ENCODE measurements at places on chromosomes 13 and 19.
A peak's percentile ranks its signal among the peaks of the same experiment; 100 is the strongest.

DNA sequence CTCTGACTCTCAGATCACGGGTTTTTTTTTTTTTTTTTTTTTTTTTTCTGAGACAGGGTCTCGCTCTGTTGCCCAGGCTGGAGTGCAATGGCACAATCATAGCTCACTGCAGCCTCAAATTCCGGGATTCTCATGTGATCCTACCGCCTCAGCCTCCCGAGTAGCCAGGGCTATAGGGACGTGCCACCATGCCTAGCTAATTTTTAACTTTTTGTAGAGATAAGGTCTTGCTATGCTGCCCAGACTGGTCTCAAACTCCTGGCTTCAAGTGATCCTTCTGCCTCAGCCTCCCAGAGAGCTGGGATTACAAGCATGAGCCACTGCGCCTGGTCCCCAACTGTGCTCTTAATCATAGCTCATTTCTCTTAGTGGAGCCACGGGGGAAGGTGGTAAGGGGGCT lies 4.6 kb upstream of the GRAMD1A start:
- no peak for DNase-seq

DNA sequence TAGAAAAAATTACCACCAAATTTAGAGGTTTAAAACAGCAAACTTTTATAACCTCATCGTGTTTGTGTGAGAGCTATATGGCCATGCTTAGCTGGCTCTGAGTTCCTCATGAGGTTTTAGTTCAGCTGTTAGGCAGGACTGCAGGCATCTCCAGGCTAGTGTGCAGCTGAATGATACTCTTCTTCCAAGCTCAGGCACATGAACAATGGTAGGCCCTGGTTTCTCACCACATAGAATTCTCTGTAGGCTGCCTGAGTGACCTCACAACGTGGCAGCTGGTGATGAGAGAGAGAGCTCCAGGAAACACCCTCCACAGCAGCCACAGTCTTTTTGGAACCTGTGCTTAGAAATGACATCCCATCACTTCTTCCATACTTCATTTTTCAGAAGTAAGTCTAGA lies 540.6 kb upstream of the MIR17HG start:
- DNase-seq, result no peak

- DNase-seq, result no peak
These were observed 1681.5 kb downstream of the EFNB2 start for GRCh38 chr13:104854007-104854406.

DNA sequence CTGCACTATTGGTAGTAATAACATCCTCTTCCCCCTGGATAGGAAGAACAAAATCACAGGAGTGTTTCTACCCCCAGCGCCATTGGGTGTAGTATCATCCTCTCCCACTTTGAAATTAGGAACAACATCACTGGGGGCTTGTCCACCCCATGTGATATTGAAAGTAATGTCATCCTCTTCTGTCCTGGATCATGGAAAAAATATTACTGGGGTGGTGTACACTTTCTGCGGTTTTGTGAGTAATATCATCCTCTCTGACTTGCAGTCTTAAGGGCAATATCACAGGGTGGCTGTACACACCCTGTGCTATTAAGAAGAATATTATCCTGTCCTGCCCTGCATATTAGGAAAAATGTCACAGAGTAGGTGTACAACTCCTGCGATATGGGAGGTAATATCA lies 4.9 kb upstream of the RGCC start:
- DNase-seq, result no peak

DNA sequence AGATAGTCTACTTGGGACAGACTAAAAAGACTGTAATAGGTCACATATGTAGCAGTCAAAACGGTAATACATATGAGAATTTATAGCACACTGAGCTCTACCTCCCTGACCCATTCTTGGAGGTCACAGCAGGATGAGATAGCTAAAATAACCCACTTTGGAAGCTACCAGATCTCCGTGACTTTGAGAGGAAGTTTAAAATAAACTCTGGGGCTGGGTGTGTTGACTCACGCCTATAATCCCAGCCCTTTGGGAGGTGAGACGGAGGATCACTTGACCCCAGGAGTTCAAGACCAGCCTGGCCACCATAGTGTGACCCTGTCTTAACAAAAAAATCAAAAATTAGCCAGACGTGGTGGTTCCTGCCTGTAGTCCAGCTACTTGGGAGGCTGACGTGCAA lies 45.3 kb downstream of the DHRS12 start:
- DNase-seq, result no peak

DNA sequence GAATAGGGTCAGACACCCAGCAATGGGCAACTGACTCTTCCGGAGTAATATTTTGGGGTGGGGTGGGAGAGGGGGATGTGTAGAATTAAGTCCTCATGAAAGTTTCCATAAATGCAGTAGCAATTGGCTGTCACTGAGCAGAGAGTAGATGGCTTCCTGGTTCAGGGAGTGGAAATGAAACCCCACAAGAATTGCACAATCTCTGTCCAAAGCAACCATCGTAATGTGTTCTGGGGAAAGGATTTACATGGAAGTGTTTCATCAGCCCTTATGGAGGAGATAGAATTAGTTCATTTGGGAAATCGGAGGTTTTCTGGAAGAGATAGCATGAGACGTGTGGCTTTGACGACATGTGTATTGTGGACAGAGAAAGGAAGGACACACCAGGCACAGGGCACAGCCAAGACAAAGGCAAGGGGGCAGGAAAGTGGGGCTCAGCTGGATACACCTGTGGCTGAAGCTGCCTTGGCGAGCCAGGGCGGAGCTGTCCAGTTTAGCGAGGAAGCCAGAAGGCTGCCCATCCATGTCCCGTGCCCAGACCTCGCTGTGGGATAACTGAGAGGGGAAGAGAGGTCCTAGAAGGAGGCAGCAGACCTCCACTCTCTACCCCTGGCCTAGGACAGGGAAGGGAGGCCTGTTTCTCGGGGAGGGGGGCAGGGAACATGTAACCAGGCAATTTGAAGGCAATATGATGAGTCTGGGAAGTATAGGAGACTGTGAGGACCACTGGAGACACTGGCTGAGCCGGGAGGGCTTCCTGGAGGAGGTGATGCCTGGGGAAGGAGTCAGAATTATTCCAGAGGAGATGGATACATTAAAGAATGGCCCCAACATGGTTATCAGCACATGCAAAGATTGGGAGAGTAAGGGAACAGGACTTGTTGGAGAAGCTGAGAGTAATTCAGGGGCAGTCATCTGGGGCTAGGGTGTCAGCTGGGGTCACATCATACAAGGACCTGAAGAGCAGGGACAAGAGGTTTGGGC lies 2.6 kb upstream of the CLEC4G start:
- no peak for DNase-seq

DNA sequence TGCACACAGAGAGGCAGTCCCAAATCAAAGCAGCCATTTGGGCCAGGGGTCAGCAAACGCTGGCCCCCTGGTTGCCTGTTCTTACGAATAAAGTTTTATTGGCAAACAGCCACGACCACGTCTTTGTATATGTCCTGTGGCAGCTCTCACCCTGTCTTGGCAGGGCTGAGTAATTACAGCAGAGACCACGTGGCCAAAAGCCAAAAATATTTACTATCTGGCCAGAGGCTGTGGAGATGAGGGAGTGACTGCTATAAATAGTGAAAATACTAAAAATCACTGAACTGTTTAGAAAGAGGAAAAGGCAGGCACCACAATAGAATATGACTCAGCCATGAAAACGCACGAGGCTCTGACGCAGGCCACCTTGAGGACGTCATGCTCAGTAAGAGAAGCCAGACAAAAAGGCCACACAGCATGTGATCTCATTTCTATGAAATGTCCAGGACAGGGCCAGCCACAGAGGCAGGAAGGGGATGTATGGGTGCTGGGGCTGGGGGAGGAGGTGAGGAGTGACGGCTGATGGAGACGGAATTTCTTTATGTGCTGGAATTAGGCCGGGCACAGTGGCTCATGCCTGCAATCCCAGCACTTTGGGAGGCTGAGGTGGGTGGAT lies 29.4 kb downstream of the SMIM24 start:
- peak; percentile 97 for DNase-seq

- no peak for DNase-seq
These were observed 95.2 kb downstream of the GGACT start for GRCh38 chr13:100493418-100493817.

DNA sequence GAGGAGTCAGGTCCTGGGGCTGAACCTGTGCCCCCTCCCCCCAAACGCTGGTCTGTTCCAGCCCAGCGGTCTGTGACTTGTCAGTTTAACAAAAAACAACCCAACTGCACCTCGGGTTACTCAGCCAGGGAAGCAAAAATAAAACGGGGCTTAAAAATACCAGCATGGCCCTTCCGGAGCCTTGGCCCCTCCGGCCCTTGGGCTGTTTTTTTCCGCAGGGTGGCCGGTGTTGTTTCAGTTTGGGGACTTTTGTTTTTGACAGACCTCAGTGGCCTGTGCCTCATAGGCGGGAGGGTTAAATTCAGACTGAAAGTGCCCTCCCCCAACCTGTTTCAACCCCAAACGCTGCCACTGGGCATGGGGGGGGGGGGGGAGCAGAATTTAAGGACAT lies 4.0 kb downstream of the TCF3 start:
- DNase-seq, result no peak

- DNase-seq, result peak; percentile 12
These were observed 115.6 kb upstream of the UQCRFS1 start for GRCh38 chr19:29328586-29328985.

DNA sequence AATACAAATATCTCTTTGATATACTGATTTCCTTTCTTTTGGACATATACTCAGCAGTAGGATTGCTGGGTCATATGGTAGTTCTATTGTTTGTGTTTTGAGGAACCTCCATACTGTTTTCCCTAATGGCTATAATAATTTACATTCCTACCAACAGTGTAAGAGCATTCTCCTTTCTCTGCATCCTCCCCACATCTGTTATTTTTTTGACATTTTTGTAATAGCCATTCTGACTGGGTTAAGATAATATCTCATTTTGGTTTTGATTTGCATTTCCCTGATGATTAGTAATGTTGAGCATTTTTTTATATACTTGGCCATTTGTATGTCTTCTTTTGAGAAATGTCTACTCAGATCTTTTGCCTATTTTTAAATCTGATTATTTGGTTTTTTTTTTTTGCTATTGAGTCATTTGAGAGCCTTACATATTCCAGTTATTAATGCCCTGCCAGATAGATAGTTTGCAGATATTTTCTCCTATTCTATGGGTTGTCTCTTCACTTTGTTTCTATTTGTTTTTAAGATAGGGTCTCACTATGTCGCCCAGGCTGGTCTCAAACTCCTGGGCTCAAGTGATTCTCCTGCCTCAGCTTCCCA lies 95.7 kb downstream of the FNDC3A start:
- no peak for DNase-seq

- no peak for DNase-seq
These were observed 112.5 kb downstream of the KLF5 start for GRCh38 chr13:73171271-73171682.
